ENCODE measurements at places on chromosomes 12 and 14. TPM values are rescaled to one million over a fixed set of nuclear protein-coding genes. Genes with fewer than 3 reads are reported as not detected.
A peak's percentile ranks its signal among the peaks of the same experiment; 100 is the strongest.

GRCh38 chr14:68497011-68497410 lies 295.9 kb downstream of the ZFP36L1 start:
- no peak for DNase-seq

GRCh38 chr14:56131865-56132833 lies 13.9 kb downstream of the PELI2 start:
- DNase-seq: no peak

- no peak for DNase-seq
Observed at GRCh38 chr12:131364903-131365820, 345.7 kb upstream of the SFSWAP start.

The KRT80 gene
- total RNA-seq: 0.44 TPM

DNA sequence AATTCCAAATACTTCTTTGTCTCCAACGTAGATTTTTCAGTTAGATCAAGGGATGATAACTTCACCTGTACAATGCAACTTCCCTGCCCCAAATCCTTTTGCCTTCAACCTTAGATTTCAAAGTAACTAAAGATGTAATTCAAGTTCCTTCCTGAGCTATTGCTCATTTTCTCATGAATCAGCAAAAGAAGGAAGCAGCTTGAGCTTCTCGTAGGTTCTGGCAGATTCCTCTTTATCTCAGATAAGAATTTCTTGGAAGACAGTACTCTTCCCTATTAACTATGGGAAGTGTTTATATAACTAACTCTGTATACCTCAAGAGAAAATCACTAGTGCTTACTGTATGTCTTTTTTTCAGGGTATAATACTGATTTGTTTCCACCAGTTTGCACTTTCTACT lies 203.8 kb downstream of the RASSF9 start:
- no peak for DNase-seq

- peak; percentile 95 for DNase-seq
Observed at GRCh38 chr14:102304611-102305506, at the start of gene MOK. Gene MOK (minus strand): TSS chr14:102305164. CDS start chr14:102304968, 196 bp downstream.

DNA sequence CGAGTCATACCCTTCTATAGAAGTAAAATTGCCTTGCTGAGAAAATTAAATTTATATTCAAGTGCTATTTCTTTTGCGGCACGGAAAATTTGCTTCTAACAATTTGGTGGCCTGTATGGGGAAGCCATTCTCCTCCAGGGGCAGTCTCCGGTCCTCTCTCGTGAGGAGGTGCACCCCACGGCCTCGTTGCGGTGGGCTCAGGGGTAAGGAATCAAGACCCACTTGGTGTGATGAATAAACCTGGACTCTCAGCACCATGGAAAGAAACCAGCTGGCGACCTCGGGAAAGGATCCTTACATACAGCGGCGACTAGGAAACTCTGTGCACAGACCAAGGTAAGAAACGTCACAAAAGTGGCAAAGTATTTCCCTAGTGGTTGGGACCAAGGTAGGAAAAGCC lies 252.9 kb downstream of the DPY19L2 start:
- DNase-seq: no peak

GRCh38 chr14:49314737-49315136 lies 271.4 kb downstream of the RPS29 start:
- DNase-seq: no peak

DNA sequence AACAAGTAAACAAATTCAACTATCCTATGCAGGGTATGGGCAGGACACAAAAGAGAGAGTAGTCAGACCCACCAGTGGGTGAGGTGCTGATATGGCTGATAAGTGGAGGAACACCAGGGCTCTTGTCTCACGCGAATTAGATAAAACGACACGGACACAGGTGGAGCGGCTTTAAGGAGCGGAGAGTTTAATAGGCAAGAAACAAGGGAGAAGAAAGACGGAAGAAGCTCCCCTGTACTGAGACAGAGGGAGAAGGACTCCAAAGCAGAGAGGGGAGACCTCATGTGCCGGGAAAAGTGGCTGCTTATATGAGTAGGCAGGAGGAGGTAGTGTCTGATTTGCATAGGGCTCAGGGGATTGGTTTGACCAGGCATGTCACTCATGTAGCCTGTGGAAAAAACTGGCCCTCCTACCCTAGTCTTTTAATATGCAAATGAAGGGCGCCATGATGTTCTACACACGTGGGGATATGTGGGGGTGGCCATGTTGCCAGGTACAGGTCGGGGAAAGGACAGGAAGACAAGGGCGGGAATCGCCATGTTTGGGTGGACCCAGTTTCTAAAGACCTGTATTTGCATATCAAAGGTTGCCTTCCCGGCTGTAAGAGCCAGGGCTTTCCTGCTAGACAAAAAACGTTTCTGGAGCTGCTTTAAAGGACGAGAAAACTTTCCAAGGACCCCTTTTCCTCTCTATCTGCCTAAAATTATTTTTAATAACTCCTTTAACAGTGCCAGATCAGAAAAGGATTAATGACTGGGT lies 28.8 kb downstream of the RPGRIP1 start:
- peak; percentile 75 for DNase-seq

DNA sequence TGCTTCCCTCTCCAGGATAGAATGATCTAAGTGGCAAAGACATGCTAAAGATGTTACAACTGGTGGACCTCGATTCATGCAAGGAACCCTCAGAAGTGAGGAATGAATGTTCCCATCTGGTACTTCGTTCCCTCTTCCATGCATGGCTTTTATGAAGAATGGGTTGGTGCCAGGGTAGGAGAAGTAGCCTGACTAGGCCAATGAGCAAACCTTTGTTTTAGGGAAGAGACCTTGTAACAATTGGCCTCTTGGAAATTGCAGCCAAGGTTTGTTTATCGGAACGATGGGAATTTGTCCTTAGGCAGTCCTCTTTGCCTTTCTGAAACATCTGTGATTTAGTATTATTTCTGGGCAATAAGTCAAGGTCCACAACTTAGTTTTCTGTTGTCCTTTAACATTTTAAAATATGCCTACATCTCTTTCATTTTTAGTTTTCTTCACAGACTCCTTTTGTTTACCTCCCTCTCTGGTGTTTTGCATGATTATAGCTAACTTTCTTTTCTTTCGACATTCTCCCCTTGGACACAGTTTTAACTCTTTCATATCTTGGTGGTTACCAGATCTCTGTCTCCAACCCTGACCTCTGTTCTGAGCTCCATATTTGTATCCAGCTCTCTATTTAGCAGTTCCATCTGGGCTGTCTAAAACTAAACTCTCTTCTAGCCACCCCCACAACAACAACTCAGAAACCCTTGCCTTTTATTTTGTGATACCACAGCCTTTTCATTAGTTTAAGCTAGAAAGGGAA lies 70.0 kb downstream of the DIP2B start:
- no peak for DNase-seq

- no peak for DNase-seq
Observed at GRCh38 chr14:95998656-95999055, 40.5 kb upstream of the C14orf132 start.

The CIT gene
- 3.1 TPM for total RNA-seq

The RPGRIP1 gene
- total RNA-seq: 0.26 TPM

- no peak for DNase-seq
Observed at GRCh38 chr12:131592972-131593371, 117.9 kb upstream of the SFSWAP start.

The KRT75 gene
- not detected for total RNA-seq

The PLA2G1B gene
- not detected for total RNA-seq

DNA sequence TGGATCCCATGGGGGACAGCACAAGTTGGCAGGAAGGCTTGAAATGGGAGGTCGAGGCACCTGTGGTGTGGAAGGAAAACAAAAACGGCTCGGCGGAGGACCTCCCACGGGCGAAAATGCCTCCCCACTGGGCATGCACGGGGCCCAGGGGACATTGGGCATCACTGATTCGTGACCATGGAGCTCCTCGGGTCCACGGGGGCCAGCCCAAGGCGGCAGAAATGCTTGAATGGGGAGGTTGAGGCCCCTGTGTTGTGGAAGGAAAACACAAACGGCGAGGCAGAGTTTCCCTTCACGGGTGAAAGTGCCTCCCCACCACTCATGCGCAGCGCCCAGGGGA lies 376.0 kb downstream of the ALG10 start:
- peak; percentile 10 for DNase-seq

The OAS3 gene
- total RNA-seq: 19.4 TPM

- peak; percentile 43 for DNase-seq
Observed at GRCh38 chr12:9404469-9405260, 196.5 kb upstream of the PZP start.

DNA sequence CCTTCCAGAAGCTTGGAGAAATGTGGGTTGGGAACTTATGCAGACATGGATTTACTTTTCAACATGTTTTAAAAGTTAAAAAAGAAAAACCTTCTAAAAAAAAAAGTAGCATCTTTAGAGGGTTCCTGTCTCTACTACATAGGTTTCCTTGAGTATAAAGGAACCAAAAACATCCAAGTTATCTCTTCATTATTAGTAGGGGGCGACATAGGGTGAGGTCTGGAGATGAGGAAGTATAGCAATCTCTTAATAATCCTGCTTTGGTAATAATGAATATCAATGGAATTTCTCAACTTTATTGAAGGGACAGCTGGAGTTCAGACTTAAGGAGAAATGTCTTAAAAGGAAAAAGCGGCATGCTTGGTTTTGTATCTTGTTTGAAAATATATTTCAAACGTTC lies 6.5 kb upstream of the PLXNC1 start:
- no peak for DNase-seq

GRCh38 chr14:68807148-68807600 lies 14.3 kb upstream of the ZFP36L1 start:
- DNase-seq: peak; percentile 67

DNA sequence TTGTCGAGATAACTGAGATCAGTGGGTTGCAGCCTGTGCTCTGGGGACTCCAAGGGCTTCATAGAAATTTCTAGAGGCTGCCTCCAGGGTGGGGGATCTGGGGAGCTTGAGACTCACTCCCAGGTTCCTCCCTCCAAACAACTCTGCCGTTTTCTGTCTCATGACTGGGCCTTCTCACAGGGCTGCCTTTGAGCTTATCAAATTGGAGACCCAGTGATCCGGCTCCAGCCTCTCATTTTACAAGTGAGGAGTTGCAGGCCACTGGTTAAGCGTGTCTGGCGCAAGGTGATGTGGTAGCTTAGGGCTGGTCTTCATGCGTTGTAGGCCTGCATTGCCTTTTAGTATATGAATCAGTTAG lies 85.8 kb downstream of the SLC25A47 start:
- no peak for DNase-seq

DNA sequence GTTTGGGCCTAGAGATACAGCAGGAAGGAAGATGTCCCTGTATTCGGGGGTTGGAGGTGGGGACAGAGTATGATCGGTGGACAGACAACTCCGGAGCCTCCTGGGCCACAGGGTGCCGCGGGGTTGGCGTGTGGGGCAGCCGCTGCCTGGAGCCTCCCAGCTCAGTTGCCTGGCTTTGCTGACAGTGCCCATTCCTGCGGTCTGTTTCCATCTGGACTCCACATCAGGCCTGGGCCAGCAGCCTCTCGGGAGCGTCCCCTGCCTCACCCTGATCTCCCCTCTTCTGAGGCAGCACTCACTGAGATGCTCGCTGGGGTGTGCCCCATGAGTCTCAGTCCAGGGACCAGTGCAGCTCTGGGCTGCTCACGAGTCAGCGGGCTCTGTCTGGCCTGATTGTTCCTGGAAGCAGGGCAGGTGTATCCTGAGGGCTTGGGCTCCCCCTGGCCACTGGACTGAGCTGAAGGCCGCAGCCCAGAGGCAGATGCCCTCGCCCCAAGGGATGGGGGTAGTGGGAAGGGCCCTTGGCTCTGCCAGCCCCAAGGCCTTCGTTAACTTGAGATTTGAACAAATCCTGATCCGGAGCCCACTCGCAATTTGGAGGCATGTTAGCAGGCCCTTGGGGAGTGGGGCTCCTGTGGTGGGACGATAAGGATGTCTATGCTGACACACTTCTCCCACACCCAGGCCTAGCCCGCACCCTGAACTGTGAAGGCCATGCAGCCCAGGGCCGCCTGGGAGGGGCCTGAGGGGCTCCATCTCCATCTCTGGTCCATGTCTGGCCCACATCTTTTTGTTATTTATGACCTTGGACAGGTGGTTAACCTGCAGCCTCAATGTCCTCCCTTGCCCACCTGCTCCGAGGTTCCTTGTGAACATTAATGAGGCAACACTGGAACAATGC lies 7.5 kb downstream of the HIP1R start:
- DNase-seq: no peak

The OTOGL gene
- 9.2 TPM for total RNA-seq

DNA sequence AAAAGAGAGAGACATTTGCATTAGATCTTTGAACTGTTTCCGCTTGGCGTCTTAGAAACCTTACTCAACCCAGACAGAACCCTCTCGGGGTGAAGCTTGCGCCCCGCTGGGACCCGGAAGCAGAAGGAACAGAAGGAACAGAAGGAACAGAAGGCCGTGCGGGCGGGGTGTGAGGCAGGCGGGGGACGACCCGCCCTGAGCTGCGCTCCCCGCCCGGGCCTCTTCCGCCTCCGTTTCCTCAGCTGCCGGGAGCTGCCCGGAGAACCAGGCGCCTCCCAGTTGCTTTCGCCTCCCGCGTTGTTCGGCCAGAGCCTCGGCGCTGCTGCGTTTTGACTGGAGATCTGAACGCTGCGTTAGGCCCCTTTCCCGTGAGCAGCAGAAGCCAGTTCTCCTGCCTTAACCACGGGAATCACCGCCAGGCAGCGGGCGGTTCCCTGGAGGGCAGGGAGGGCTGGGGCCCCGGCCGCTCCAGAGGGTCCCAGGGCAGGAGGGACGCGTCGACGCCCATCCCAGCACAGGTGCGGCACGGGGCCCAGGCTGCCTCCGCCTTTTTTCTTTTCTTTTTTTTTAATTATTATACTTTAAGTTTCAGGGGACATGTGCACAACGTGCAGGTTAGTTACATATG lies 19.3 kb upstream of the MMP17 start:
- peak; percentile 52 for DNase-seq

DNA sequence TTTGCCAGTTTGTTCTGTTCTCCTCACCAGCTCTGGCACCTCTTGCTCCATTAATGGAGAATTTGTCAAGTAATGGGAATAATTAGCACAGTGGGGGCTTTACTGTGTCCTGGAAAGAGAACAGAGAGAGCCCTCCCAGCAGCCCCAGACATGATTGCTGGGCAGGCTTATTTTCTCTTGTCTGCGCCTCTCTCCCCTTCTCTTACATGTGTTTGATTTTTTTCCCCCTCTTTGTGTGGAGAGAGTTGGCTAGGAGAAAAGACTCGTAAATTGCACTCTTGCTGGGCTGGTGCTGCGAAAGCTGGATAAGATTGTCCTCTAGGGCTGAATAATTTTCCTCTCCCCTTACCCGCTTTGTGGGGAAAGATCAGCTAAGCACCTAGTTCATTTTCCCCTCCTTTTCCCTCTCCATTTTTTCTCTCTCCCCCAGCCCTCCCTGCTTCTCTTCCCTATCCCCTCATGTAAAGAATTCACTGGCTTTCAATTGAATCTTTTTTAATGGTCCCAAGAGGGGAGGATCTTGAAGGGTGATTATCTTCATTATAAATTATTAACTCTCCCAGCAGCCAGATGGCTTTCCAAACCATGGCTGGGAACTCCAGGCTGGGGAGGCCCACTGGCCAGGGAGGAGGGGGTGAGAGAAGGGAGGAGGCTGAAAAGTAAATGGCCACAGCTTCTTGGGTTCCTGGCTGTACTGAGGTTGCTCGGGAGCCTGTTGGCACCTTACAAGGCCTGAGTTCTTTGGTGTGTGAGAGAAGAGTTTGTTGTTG lies 62.2 kb downstream of the NRXN3 start:
- no peak for DNase-seq

DNA sequence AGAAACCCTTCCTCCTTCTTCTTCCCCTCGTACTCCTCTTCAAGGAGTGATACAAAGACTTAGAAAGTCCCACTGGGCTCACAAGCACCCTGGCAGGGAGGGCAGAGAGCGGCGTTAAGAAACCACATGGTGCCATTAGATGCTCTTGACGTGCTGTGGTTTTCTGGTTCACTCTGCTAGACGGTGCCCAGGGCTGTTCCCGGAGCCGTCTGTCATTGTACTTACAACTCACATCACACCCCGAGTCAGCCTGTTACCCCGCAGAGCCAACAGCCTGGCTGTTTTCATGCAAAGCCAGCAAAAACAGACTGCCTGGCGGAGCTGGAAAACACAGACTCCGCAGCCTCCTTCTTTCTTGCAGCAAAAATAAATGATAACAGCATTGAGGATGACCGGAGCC lies 232.6 kb upstream of the TBX3 start:
- no peak for DNase-seq

Data from left cardiac atrium (tissue), 4 donors.